Ovary (tissue), 10 donors: ENCODE measurements at places on chromosomes 7 and 10.
A peak's percentile ranks its signal among the peaks of the same experiment; 100 is the strongest.

GRCh38 chr7:92758796-92759431, 77.5 kb downstream of the CDK6 start:
- no peak for DNase-seq

DNA sequence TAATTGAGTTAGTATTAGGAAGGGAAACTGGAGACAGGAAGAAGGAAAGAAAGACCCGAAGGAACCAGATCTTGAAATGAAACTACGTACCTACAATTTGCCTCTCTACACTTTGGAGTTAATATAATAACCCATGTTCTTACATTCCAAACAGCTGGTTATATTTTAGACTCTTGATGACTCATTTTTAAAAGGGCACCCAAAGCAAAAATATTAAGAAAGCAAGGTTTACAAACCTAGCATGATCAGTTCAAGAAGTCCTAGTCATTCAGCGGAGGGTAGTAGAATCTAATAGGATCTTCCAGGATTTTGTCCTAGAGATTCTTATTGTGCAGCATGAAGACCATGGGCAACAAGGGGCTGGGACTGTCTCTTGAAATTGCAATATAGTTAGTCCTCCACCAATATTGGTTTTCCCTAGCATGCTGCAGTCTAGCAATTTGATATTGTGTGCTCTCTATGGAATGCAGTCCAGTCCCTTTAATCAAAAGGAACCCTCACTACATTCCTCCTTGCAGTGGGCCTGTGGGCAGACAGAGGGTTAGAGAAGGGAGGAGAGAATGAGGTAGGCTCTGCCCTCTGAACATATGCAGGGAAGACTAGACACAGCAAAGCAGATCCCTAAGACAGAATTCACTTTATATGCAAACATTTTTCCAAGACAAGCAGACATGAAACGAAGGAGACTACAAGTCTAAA, 230.3 kb downstream of the INHBA start:
- DNase-seq, result no peak

- DNase-seq, result no peak
These were observed 108.2 kb upstream of the MKLN1 start for GRCh38 chr7:131219312-131220041.

DNA sequence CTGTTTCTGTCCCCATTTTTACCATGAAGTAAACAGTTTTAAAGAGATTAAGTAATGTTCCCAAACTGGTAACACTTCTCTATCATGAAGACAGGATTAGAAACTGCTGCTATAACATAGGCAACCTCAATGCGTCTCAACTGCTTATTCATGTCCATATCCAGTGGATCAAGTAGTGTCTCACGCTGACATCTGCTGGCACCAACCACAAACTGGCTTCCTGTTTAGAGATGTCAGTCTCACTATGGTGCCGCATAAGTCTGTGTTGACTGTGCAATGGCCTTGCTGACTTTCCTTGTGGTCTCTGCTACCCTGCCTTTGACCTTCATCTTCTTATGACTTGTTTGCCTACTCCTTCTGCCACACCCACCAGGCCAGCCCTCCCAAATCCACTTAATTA, 369.6 kb upstream of the DPP6 start:
- DNase-seq, result no peak

DNA sequence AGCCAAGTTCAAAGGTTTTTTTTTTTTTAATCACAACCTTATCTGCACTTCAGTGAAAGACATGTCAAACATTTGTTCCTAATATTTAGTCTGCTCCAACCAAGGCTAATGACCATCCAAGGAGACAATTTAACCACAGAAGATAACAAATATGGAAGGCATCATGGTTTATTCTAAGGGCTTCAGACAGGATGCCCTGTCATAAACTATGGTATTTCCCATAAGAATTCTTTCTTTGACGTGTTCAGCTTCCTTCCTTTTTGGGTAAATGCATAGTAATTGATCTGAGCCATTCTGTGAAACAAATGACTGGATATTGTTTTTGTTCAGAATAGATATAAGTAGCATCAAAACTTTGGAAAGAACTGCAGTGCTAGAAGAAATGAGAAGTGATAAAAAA, 326.5 kb upstream of the AOAH start:
- no peak for DNase-seq

- peak; percentile 17 for DNase-seq
These were observed 57.6 kb downstream of the CFAP46 start for GRCh38 chr10:132884691-132885271.

- DNase-seq, result no peak
These were observed 26.6 kb downstream of the AMZ1 start for GRCh38 chr7:2714636-2715035.

DNA sequence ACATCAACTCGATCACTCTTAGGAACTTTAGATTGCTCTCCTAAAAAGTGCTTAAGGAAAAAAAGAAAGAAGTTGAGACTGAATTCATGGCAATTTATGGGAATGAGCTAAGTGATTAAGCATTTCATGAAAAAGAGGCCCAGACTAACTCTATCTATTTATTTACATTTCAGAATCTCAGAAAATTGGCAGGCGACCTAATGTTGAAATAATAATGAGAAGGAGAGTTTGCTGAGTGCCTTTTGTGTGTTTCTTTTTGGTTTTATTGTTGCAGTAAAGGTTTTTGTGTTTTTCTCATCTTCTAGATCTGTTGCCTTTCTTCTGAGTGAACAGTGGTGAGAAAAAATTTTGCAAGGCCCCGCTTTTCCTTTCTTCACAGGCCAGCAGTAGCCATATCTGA, 3.8 kb downstream of the GRK5 start:
- DNase-seq, result no peak

GRCh38 chr7:48595756-48596155, 328.6 kb upstream of the CDC14C start:
- DNase-seq, result no peak

- DNase-seq, result no peak
These were observed 139.9 kb downstream of the BUB3 start for GRCh38 chr10:123294109-123294508.

DNA sequence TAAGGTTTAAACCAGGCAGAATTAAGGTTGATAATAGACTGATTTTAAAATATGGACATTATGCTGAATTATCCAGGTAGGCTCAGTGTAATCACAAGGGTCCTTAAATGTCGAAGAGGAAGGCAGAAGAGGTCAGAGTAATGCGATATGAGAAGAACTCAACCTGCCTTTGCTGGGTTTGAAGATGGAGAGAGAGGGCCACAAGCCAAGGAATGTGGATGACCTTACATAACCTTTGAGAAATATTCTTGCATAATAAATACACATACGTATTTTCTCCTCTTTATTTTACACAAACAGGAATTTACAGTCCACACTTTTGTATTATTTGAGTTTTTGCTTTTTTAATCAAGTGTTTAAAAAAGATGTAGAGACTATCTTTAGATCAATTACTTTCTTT, 88.5 kb downstream of the ST7 start:
- no peak for DNase-seq

DNA sequence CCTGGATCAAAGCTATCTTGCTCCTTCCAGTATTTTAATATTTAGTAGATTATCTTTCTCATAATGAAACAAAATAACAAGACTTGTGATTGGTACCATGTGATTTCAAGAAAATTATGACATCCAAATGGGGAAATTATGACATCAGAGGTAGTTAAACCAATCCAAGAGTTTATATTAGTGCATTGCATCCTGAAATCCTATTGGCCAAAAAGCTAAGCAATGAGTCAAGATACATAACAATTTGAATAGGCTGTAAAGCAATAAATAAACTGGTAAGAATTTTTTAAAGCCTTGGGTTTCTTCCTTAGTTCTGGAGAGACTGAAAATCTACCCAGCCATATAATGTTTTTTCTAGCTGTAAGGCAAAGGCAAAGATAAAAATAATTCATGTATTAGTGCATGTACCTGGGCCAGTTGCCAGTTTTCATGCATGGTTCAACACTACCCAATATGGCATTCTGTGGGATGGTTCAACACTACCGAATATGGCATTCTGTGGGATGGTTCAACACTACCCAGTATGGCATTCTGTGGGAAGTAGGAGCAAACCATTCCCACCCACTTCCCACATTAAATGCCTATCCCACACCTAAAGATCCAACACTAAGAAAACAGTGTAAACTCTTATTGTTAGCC, at the start of gene RNF148:
Gene RNF148 (minus strand): TSS at position 51 of the 639 bp plus-strand sequence. CDS start 172 bp downstream, outside the sequence.
- no peak for DNase-seq

- DNase-seq, result no peak
These were observed 39.6 kb downstream of the KIAA1549 start for GRCh38 chr7:138941545-138941944.

DNA sequence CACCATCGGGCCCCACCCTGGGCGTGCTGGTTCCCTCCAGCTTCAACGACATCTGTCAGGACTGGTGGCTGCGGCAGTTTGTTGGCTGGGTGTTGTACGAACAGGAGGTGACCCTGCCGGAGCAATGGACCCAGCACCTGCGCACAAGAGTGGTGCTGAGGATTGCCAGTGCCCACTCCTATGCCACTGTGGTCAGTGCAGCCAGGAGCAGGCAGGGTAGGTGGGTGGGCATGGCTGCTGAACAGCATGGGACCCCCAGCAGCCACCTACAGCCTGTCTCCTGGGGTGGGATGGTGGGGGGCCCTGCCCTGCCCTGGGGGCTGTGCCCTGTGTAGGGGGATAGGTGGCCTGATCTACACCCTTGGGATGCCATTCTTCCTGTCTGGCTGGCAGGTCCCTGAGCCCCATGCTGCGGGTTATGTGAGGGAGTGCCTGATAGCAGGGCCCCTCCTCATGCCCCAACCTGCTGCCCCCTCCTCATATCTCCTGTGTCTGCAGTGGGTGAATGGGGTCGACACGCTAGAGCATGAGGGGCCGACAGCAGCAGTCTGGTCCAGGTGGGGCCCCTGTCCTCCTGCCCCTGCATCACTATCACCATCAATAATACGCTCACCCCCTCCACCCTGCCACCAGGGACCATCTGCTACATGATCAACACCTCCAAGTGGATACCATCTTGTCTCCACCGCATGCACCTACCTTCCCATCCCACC, 56.9 kb downstream of the ZNF727 start:
- DNase-seq, result no peak

GRCh38 chr7:92402920-92403759, 44.1 kb upstream of the GATAD1 start:
- DNase-seq, result no peak

GRCh38 chr10:124180044-124180745, 86.8 kb upstream of the CHST15 start:
- DNase-seq, result no peak

DNA sequence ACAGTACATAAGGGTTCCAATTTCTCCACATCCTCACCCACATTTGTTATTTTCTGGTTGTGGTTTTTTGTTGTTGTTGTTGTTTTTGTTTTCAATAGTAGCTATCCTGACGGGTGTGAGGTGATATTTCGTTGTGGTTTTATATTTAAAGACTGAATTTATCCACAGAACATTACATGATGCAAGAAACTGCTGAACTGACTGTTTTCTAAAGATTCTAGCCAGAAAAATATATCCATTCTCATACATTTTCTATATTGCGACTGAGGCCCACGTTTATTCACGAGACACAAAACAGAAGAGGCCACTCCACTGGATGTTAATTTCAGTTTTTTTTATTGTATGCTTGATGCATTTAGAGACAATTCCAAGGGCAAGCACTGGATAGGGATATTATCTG, 69.8 kb downstream of the SCRN1 start:
- DNase-seq, result no peak

DNA sequence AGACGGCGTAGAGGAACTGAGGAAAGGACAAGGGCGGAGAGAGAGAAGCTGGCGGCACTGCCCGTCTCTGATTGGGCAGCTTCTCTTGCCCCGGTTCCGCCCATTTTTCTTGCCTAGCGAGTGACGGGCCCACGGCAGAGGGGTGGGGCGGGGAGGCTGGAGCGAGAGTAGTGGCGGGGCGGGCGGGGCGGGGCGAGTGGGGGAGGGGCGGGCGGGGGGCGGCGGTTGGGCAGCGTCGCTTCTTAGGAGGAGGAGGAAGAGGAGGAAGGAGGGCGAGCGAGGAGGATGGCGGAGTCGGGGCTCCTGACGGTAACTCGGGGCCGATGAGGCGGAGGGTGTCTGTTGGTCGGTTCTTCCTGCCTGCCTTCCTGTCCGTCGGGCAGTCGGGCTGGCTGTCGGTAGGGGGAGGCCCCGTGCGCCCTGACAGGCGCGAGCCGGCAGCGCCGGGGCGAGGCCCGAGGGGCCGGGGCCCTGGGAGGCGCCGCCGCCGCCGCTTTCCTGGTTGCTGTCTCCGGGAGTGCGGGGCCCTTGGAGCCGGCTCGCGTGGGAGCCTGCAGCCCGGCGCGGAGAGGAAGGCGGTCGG, at the start of gene SHOC2:
Gene SHOC2 (plus strand): TSS at position 256 of the 583 bp plus-strand sequence. CDS start 44,755 bp downstream, outside the sequence.
- peak; percentile 99 for DNase-seq

GRCh38 chr10:77348082-77348481, 289.5 kb downstream of the KCNMA1 start:
- no peak for DNase-seq

DNA sequence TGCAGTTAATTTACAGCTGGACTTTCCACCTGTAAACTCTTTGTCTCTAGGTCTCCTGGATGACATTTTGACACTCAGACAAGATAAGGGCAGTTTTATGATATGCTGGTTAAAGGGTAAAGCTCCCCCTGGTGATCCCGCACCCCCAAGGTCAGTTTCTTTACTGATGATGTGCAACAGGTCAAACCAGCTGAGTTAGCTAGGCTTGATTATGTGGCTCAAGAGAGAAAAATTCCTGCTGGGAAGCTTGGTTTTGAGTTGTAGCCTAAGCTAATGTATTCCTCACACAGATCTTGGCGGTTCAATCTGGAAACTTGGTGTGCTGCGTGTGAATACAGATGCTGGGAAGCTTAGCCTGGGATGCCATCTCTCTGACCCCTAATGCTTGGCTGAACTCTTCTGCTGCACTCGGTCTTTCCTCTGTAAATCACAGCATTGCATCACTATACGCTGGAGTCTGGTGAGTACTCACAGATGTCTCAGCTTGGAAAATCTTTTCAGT, 11.4 kb upstream of the AKR1D1 start:
- DNase-seq, result no peak

DNA sequence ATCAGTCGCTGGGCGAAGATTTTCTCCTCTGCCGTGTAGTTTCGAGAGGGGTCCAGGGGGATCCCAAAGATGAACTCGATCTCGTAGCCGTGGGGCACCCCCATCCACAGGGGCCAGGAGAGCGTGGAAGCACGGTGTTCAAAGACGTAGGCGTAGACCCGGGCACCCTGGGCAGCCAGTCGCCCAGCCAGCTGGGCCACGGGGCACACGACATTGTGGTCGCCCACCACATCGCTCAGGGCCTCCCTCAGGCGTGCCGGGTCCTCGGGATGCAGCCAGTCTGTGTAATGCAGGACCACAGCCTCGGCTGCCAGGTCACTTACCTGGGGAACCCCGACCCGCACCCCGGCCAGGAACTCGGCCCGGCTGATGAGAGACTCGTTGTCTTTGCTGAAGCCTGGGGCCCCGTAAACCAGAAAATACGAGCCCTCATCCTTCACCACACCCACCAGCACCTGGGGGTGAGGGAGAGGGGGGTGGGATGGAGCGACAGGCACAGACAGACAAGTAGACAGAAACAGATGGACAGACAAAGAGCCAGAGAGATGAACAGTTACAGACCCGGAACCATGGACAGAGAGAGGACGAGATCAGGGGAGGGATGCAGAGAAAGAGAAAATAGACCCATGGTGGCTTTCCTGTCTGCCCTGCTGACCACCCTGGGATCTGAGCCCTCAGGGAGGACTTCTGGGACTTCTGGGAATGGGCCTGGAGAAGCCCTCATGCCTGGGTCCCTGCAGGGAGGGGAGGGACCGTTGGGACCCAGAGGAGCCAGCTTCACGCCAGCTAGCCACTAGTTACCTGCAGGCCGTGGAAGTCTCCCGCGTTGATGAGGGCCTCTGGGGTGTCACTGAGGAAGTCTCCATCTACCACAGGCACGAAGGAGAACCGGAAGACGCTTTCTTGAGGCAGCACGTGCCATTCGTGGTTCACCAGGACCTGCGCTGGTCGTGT, 3.0 kb downstream of the ACHE start:
- DNase-seq, result peak; percentile 30

- DNase-seq, result peak; percentile 0
These were observed 140.8 kb upstream of the FAM20C start for GRCh38 chr7:51456-52068.
